ENCODE measurements at places on chromosomes 1 and 21.

DNA sequence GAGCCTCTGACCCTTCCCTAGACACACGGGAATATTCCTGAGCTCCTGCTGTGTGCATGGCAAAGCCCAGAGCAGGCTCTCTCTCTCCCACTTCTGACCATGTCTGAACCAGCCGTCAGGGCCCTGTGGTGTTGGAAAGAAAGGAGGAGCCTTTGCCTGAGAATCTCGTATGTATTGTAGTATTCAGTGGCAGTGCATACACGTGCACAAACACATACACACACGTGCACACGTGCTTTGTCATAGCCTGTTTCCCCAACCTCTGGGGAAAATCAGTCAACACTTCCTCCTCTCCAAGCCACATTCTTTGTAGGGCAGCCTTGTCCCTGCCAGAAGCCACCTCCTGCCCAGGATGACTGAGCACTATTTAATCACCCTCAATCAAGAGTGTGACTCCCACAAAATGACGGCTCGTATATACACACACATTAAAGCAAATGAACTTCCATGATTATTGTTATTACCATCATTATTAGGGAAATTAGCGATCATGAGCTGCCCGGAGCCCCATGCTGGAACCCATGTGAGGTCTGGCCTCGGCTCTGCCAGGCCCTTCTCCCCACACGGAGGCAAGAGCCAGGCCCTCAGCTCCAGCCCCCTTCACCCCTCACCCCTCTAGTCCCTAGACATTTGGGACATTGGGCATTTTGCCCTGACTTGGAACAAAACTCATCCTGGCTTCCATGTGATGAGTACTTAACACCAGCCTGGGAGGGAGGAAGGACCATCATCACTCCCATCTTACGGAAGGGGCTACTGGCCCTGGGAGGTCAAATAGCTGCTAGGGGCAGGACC, 331.9 kb downstream of the NPHP4 start:
- DNase-seq = no peak

GRCh38 chr1:117209094-117209493, 1.6 kb downstream of the VTCN1 start:
- no peak for DNase-seq

DNA sequence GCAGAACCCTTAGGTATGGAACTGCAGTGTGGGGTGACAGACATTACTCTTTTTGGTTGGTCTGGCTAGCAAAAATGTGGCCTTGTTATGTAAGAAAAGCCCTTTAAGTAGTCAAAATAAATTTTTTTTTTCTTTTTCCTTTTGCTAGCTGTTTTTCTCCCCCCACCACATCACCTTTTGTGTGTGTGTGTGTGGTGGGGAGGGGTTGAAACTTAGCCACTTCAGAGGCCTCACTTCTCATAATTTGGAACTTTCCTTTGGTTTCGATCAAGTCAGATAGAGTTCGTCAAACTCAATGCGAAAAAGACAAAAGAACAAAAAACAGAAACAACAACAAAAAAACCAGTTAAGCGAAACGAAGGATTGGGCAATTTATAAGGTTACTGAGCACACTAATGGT, 1.9 kb upstream of the PRMT2 start:
- DNase-seq = no peak

DNA sequence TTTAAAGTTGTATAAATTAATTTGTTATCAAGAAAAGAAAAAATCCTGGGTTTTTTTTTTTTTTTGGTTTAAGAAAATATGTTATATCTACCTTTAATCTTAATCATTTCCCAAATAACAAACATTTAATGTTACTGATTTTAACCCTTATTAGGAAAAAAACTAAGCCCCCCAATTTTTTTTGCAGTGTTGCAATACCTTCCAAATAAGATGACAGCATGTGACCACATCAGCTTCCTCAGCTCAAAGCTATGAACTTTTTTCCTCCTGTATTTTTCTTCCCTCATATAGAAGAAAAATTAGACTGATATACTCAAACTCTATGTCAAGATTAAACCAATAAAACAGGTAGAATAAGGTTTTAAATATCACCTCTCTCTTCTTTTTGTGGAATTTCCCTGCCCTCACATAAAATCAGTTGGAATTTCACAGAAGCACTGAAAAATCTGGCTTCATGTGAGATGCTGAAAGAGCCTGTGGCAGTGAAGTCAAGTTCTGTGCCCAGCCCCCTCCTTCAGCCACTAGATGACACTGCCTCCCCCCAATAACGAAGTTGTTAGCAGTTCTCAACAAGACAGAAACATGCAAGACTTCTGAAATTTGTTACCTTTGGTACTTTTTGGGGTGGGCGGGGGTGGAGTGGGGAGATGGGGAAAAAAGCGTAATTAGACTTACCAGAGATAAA, 9.6 kb upstream of the SMYD2 start:
- DNase-seq = no peak

- DNase-seq = no peak
Measured at GRCh38 chr1:153122831-153123421, 9.6 kb upstream of the SPRR2F start.

DNA sequence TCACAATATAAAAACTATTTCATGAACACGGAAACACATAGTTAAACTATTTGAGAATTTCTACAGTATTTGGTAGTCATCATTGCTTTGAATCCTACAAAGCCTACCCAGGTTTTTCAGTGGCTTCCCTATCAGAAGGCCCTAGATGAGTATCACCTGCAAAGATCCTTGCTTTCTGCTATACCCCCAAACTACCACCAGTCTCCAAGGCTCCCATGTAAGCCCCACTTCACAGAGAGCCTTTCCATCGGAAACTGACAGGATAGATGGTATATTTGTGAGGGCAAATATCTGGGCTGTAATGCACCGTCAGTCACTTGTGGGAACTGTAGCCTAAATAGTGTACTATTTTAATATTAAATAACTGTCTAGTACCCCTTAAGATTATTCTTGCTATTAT, 674.3 kb downstream of the BRINP3 start:
- DNase-seq = no peak

Data from stimulated activated CD4-positive, alpha-beta T cell treated with anti-CD3 and anti-CD28 coated beads, Interleukin-1b, Interleukin-23, amount 100 ng/mL, for 1 hour (primary cell).